ENCODE measurements at places on chromosomes 4 and X.
A peak's percentile ranks its signal among the peaks of the same experiment; 100 is the strongest.

GRCh38 chr4:88101165-88101564, 57.3 kb downstream of the ABCG2 start:
- DNase-seq, result no peak

DNA sequence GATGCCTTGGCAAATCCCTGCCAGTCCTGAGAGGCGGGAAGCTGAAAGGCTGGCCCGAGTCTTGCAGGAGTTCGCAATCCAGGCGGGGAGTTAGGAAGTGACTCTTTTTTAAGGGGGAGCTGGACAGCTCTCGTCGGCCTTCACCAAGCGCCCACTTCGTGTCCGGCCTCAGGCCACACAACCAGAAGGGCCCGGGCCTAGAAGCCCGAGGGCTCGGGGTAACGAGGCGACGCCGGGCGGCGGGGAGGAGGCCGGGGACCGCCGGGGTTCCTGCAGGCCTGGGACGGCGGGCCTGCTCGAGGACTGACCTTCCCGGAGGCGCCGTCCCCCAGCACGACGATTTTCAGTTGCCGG, 395 bp downstream of the RAB28 start:
- DNase-seq, result peak; percentile 48

DNA sequence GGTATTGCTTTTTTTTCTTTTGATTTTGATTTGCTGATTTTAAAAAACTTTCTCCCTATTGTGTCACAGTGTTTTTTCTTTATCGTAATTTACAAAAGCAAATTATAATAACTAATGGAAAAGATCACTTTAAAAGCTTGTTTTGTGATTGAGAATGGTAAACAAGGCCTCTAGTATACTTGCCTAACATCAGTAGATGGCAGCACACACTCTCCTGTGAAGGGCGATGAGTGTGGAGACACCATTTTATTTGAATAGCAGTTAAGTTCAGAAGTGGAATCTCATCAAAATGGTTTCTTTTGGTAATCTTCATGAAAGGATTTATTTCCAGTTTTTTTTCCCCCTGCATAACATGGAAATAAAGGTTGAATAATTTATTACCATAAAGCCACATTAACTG, 72.3 kb downstream of the PAK3 start:
- DNase-seq, result no peak

GRCh38 chrX:119726900-119727555, 31.4 kb upstream of the SOWAHD start:
- DNase-seq, result no peak

DNA sequence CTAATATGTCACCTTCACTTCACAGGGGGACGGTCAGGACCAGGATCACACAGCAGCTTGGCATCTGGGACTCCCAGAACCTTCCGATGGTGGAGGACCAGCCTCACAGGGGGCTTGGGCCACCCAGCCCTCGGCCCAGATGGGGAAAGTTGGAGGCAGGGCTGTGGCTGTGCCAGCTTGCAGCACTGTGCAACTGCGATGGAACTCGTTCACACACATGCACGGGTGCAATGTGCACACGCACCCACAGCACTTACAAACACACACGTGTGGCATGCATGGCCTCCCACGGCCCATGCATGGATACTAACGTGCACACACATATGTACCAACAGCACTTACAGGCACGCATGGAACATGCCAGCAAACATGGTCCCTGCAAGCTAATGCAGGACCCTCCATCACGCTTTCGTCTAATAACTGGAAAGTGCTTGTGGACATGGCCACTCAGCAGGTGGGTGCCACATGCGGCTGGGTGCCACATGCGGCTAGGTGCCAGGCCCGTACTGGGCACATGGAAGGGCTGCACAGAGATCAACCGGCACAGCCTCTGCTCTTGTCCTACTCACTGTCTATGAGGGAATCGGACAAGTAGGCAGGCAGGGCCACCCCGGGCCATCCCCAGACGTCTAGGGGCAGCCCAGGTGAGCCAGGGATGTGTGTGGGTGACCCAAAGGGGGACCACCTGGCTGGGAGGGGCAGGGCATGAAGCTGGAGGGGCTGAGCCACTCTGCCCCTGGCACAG, 63.2 kb downstream of the ADRA2C start:
- no peak for DNase-seq
